AG08396 (cell line): ENCODE measurements at places on chromosomes 3 and 15.

GRCh38 chr15:88590759-88591158, 30.4 kb upstream of the AEN start:
- DNase-seq, result no peak

- DNase-seq, result no peak
These were observed 14.6 kb downstream of the NEK4 start for GRCh38 chr3:52756141-52756540.

GRCh38 chr3:170644711-170645110, 58.8 kb upstream of the SLC7A14 start:
- no peak for DNase-seq

DNA sequence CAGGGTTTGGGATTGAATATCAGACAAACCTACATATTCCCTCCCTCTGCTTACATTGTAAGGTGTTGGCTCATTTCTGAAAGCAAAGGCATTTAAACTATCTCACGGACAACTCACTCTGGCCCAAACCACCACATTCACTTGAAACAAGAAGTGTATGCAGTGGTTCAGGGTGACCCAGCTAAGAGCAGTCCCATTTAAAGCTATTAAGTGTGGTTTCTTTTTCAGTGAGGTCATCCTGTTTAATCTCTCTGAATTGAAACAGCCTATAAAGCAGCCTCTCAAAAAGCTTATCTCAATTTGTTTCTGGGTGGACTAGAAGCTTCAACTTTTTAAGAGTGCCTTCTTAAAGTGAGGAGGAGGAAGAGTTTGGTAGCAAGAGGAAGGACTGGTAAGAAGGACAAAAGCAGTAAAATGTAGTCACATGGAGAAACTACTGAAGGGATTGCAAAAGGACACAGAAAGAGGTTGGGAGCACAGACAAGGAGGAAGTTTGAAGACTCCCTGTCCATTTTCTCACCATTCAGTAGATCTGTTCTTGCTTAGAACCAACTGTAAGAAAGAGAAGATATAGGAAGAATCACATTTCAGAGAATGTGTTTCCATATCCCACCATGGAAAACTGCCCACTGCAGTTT, 151.6 kb downstream of the TMCO5A start:
- DNase-seq, result peak; percentile 54

DNA sequence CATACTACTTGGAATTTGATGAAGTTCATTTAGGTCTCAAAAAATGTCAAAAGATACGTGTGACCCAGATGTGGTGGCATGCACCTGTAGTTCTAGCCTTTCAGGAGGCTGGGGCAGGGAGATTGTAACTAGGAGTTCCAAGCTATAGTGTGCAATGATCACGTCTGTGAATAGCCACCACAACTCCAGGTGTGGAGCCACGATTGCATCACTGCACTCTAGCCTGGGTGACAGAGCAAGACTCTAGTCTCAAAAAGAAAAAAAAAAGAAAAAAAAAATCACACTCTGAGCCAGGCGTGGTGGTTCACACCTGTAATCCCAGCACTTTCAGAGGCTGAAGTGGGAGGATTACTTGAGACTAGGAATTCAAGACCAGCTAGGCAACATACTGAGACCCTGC, 14.2 kb downstream of the MAP4 start:
- no peak for DNase-seq

DNA sequence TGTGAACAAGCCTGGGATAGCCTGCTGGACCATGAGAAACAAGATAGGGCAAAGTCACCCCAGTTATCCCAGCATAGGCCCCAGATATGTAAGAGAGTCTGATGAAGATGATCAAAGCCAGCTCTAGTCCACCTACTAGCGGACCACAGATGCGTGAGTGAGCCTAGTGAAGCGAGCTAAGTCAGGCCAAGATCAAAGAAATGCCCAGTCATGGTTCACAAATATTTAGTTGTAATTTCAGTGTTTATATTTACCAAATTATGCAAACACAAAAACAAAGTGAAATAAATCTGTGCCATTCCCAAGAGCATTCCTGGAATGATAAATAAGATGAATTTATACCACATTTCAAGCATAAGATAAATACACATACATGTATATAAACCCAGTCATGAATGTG, 308.1 kb upstream of the CTNNB1 start:
- no peak for DNase-seq

GRCh38 chr3:124034016-124034843, 42.3 kb upstream of the ROPN1 start:
- no peak for DNase-seq

- peak; percentile 94 for DNase-seq
These were observed at the start of the genes BTD and HACL1 for GRCh38 chr3:15601399-15602145. Gene BTD (plus strand): TSS chr3:15601745. CDS start chr3:15635440, 33,695 bp downstream. Gene HACL1 (minus strand): TSS chr3:15601569. CDS start chr3:15601463, 106 bp downstream.

DNA sequence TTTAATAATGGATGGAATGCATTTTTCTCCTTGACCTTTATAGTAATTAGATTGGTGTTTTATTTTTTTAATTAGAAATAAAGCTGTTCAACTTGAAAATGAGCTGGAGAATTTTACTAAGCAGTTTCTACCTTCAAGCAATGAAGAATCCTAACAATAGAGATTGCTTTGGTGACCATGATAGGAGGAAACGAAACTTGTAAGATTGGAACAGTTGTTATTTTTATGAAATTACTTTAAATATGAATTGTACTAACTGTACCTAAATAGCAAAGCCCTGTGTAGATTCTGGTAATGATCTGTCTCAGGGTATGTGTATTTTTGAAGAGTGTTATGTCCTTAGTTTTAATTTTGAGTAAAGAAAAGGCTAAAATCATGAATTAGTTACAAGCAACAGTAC, 44.4 kb downstream of the MFN1 start:
- no peak for DNase-seq

- DNase-seq, result no peak
These were observed 57.2 kb downstream of the BFSP2 start for GRCh38 chr3:133457025-133457424.

DNA sequence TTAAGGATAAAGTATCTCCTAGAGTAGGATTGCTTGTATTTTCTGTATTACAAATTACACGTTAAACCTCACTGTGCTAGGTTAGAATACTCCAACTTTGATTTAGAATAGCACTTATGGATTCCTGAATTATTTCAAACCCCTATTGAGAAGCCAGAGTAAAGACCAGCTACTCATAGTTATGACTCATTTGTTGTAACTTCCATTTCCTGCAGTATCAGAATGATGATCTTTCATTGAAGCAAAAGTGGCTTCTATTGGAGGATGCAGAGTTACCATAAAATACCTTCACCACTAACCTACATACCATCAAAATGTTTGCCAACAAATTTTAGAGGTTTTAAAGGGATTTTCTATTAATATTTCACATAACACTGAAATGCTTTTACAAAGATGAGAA, 1322.7 kb upstream of the ALCAM start:
- no peak for DNase-seq

DNA sequence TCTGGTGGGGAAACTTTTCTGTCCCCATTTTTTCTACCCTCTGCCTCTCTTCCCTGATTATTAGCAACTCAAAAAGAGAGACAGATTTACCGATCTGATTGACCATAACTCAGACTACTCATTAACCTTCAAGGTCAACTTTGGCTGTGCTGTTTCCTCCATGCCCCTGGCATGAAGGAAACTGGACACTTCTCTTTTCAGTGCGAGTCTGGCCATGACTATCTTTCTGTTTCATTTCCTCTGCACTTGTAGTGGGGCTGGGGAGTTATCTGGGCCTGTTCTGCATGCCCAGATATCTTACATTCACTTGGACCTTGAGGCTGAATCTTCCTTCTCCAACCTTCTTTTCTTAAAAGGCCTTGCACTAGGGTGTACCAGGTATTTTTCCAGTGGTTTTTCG, 76.9 kb upstream of the SLCO2A1 start:
- DNase-seq, result no peak

- no peak for DNase-seq
These were observed 519.8 kb upstream of the GOLIM4 start for GRCh38 chr3:168615493-168616020.
